ENCODE measurements at places on chromosomes 5 and 9. TPM values are rescaled to one million over a fixed set of nuclear protein-coding genes. Genes with fewer than 3 reads are reported as not detected.
A peak's percentile ranks its signal among the peaks of the same experiment; 100 is the strongest.

TAF11L5 gene
- total RNA-seq = not detected

AQP3 gene
- total RNA-seq = 0.88 TPM

PCDHB12 gene
- 0.59 TPM for total RNA-seq

DNA sequence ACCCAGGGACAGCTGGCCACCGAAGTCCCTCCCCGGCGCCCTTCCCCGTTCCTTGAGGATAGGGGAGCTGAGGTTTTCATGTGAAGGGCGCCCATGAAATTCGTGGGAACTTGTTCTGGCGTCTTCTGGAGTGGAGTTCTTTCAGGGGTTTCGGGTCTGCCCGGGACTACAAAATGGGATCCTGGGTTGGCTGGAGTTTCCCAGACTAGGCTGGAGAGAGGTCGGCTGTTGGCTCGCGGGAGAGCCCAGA lies 3.6 kb upstream of the RGMB start:
- DNase-seq = no peak

DNA sequence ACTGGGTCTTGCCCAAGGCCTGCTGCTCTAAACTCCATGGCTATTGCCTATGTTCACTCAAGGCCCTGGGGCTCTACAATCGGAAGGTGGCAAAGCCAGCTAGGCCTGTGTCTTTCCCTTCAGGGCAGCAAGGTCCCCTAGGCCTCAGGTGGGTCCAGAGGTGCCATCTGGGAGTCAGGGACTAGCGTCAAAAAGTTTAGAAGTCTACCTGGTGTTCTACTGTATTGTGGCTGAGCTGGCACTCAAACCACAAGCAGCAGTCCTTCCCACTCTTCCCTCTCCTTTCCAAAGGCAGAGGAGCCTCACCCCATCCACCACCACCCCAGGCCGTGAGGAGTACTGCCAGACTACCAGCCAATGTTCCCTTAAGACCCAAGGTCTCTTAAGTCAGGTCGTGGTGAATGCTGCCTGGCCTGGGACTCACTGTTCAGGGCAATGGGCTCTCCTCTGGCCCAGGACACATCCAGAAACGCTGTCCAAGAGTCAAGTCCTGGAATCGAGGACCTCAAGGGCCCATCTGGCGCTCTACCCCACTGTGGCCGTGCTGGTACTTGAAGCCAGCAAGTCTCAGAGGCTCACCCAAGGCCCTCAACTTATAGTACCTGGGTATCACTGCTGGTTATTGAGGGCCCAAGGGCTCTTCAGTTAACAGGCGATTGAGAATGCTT lies 13.0 kb upstream of the SARDH start:
- DNase-seq = peak; percentile 47

Data from osteoblast (primary cell).